ENCODE measurements at places on chromosomes 1 and 21.

- no peak for DNase-seq
These were observed 5.0 kb downstream of the SYT11 start for GRCh38 chr1:155864393-155864792.

GRCh38 chr1:31243501-31244286 is 4.0 kb upstream of the NKAIN1 start:
- no peak for DNase-seq

DNA sequence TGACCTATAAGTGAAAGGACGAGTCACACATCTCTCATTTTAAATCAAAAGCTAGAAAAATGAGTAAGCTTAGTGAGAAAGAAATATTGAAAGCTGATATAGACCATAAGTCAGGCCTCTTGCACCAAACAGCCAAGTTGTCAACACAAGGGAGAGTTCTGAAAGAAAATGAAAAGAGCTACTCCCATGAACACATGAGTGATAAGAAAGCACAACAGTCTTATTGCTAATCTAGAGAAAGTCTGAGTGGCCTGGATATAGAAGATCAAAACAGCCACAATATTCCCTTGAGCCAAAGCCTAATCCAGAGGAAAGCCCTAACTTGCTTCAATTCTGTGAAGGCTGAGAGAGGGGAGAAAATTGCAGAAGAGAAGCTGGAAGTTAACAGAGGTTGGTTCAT is 175.0 kb downstream of the SMYD3 start:
- no peak for DNase-seq

DNA sequence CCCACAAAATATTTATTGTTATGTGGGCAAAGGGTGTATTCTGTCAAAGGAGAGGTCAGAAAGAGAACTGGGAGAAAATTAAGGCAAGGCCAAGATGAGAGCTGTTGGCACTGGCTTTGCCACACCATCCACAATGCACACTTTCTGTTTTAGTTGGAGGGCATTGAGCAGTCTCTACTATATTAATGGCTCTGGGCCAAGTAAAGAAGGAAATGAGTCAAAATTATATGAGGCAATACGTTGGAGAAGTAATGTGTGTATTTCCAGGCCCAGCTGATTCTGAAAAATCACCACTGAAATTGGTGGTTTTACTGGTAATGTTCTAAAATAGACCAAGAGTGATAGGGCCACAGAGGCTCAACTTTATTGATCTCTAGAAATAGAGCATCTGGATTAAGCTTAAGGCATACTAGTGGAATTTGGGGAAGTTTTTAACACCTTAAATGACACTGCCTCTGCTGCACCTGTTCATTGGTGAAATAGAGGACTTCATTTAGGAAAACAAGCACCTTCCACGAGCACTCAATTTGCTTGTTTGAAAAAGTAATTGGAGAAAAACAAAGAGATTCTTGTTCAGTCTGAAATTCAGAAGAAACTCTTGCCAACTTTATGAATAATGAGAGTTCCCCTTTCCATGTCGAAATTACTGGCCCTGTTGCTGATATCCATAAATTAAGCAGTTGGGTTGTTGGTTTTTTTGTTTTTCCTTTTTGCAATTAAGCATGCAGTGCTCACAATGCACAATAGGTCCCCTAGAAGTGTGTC is 424.9 kb downstream of the ADGRL2 start:
- no peak for DNase-seq

DNA sequence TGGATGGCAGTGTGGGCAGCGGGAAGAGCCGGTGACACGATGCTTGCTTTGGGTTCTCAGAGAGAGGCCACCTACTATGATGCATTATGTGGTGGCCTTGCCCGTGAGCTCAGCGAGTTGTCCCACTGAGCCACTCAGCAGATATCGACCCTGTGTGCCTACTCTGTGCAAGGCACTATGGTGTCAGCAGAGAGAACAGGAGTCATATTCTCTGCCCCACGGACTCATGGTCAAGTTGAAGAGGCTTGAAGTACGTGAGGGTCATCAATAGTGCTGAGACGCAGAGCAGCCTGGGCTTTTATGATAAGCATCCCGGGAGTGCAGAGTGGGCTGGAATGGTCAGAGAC is 466.2 kb downstream of the CAMTA1 start:
- no peak for DNase-seq

GRCh38 chr1:113904293-113904673 is 316 bp downstream of the AP4B1 start:
- DNase-seq = no peak

- DNase-seq = no peak
These were observed 59.2 kb downstream of the SERBP1 start for GRCh38 chr1:67371043-67371442.

DNA sequence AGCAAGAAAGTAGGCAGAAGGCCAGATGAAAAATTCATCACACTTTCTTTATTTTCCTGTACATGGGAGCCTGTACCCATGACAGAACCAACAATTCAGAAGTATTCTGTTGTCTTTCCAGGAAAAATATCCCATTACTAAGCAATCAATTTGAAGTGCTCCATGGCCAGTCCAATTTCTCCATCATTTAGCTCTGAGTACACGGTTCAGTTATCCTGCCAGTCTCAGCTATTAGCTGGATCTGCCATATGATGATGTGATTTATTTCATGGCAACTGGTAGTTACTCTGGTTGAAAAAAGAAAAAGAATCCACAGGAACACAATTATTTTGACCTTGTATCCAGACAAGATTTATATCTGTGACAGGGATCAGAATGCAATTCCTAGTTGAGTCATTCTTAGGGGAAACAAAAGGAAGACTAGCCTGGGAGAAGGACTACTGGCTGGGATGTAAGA is 70.6 kb upstream of the GORAB start:
- no peak for DNase-seq

DNA sequence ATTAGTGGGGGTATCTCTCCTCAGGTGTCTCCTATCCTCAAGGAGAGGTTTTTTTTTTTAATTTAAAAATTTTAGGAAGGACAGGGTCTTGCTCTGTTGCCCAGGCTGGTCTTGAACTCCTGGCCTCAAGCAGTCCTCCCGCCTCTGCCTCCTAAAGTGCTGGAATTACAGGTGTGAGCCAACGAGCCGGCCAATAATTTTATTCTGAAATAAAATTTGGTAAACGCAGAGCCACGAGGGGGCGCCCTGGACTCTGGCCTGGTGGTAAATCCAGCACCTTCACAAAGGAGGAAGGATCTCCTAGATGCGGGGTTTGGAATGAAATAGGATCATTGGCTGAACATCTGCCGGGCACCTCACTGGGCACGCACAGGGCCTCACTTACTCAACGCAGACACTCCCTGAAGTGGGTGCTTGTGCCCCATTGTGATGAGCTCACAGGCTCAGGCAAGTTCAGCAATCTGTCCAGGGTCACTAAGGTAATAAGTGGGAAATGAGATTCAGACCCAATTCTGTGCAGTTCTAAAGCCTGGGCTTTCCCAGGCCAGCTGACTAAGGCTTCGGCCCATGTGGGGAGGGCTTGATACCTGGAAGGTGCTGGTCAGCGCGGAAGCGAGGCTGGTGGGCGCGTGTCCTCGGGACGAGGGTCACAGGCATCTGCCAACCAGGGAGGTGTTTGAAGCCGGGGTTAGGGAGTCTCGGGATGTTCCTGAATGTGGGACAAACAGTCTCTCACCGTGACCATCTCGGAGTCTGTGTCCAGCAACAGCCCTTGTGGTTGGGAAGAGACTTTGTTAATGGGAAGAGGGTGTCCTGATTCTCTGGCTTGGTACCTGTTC is 32.7 kb upstream of the ETV3 start:
- peak; percentile 37 for DNase-seq

GRCh38 chr1:219049501-219049900 is 124.2 kb upstream of the LYPLAL1 start:
- no peak for DNase-seq

DNA sequence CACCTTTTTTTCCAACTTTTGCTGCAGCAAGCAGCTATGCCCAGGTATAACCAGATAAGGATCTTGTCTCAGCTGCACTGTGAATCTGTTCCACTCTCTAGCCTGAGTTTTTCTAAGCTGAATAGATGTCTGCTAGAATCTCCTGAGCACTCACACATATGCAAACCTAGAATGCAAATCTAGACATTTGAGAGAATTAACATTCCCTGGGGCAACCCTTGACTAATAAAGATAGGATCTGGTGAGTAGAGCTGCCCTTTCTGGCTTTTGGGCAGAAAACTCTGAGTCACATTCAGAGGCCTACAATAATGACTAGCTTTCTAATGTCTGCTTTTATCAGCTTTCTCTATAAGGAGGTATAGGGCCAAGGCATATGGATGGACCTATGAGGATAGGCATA is 61.4 kb upstream of the BARHL2 start:
- no peak for DNase-seq

DNA sequence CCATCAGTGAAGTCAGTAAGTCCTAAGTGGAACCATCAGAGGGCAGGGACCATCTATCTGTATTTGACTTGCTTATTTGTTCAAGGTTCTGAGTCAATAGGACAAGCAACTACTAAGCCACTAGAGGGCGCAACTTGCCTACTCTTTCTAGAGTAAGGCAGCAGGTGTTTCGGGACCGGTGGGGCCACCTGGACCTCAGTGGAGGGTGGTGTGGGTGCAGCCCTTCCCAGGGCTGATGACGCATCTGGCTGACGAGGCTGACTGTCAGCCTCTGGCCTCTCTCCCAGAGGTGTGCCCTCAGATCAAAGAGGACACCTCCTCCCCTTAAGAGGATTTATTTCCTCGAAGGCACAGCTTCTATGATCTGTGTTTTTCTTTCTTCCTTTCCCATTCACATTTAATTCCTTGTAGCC is 6.6 kb downstream of the CBR3 start:
- DNase-seq = peak; percentile 86

GRCh38 chr1:46455951-46456350 is 33.7 kb upstream of the DMBX1 start:
- no peak for DNase-seq

GRCh38 chr1:193216920-193217319 is 30.5 kb upstream of the B3GALT2 start:
- no peak for DNase-seq

DNA sequence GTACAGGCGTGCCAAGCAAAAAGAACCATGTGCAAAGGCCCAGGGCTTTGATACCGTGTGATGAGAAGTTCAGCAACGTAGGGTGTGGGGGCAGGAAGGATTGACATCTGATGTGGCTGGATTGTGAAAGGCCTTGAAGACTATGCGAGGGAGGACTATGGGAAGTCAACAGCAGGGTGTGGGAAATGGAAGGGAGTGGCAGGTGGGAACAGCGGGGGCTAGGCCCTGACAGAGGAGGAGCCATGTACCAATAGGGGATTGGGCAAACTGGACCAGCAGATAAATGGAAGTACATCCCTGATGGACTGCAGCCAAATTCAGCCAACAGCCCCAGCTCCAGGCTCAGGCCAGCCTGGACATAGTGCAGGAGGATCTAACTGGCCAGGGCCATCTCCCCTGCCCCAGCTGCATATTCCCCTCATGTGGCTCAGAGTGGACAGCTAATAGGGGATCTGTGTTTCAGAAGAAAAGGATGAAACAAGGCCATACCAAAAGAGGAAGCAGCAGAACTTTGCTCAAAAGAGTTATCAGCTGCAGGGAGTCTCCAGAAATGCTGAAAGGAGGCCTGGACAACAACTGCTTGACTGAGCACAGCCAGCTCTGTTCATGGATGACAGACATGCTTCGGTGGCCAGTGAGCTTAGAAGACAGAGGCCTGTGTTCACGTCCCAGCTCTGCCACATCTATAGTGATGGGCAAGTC is 140.2 kb upstream of the SGIP1 start:
- DNase-seq = no peak

DNA sequence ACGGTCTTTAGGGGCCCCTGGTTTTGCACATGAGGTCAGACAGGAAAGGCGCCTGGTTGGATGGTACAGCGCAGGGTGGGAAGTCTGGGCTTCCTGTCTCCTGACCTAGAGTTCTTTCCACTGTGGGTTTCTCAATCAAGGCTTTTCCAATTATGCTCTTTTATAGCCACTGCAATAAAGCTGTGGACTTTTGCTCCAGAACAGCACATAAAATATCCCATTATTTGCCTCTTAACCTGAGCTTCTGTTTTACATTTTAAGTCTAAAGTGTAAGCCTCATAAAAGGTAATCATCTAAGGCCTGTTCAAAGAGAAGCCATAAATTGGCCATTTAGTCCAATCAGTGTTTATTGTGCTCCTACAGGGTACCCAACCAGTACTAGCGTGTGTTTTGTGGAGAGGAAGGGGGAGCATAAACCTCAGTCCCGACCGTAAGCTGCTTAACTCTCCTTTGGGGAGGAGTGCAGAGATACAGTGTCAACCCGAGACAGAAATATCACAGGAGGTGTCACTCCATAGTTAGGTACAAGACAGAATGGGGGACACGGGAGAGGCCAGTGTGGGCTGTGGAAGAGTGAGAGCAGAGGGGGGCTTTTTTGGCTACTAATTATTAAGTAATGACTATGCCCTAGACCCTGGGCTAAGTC is 270.0 kb downstream of the TRABD2B start:
- DNase-seq = no peak

- DNase-seq = no peak
These were observed 141.0 kb downstream of the TNFSF18 start for GRCh38 chr1:172909606-172910326.

DNA sequence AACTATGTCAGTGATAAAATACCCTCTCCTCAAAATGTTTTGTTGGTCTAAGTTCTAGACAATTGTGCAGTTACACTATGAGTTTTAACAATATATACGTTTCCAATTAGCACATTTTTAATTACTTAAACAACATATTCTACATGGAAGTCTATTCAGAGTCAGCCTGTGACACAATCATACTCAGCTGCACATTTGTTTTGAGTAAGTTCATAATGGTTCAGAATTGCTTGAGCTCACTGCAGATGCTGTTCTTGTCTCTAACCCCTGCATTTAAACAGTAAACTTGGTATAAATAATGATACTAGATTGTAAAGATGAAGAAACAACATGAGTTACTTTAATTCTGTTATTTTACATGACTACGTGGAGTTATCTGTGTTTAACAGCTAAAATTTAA is 30.6 kb downstream of the CDKN2C start:
- DNase-seq = no peak

DNA sequence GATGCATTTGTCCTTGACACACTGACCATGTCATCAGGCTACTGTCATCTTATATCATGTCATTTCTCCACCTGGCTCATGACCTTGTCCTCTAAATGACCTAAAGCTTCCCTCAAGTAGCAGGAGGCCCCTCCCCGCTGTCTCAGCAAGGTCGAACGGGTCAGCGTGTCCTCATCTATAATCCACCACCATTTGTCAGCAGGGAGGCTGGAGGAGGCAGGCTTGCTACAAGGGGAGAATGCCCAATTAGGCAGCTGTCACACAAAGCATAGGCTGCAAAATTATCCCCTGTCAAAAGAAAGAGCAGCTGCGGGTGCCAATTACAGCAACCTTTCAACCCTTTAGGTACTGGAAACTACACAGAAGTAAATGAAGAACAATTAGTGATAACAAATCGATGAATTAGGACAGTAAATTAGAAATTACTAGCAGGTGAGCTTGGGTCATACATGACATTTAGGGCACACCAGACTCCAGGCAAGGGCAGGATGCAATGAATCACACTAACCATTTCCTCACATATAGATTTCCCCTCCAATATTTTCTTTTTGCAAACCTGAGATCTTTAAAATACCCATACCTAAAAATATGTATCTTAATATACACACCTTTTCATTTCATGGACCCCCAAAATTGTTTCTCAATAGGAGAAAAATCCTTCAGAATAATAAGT is 61.2 kb downstream of the NRIP1 start:
- no peak for DNase-seq
